ENCODE measurements at places on chromosomes 3 and 15.

- no peak for DNase-seq
These were observed 18.4 kb upstream of the TSEN2 start for GRCh38 chr3:12465836-12466225.

- DNase-seq: no peak
These were observed 762.3 kb upstream of the ARPP21 start for GRCh38 chr3:34876997-34877396.

DNA sequence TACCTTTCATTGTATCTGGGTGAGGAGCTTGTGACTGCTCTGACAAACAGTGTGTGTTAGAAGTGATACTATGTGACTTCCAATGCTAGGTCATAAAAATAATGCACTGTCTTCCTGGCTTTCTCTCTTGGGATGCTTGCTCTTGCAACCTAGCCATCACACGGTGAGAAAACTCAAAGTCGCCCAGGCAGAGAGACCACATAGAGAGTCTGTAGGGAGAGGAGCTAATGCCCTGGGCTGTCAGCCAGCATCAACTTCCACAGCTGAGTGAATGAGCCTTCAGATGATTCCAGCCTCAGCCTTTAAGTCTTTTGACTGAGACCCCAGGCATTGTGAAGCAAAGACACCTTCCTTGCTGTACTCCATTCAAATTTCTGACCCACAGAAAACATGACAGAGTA lies 220.6 kb upstream of the SGO1 start:
- DNase-seq: no peak

GRCh38 chr3:171806200-171807128 lies 3.8 kb downstream of the PLD1 start:
- no peak for DNase-seq

DNA sequence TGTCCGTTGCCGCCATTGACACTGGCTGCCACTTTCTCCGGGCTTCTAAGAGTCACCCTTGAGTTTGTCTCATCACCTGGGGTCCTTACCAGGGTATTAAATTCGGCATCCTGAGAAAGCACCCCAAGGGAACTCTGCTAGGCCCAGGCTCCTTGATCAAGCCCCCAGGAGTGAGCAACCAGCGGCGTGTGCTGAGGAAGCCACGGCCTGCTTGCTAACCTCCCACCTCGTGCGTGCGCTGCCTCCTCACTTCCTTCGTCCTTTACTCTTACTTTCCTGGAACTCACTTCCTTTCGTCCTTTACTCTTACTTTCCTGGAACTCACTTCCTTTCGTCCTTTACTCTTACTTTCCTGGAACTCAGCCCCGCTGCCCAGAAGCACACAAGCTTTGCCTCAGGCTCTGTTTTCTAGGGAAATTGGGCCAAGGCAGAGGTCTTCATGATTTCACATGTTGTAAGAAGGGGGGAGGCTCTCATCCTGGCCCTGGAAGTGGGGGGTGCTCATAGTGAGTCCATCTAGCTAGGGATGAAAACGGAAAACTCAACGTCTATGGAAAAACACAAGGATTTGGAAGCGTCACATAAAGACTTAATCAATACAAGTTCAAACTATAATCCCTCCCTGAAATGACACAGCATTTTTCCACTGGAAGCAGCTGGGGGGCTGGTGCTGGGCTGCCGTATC lies 36.7 kb upstream of the BDH1 start:
- no peak for DNase-seq

GRCh38 chr15:101024706-101025500 lies 105.7 kb downstream of the LRRK1 start:
- no peak for DNase-seq

- DNase-seq: no peak
These were observed 184.6 kb downstream of the GOLGA6L6 start for GRCh38 chr15:20356911-20357480.

DNA sequence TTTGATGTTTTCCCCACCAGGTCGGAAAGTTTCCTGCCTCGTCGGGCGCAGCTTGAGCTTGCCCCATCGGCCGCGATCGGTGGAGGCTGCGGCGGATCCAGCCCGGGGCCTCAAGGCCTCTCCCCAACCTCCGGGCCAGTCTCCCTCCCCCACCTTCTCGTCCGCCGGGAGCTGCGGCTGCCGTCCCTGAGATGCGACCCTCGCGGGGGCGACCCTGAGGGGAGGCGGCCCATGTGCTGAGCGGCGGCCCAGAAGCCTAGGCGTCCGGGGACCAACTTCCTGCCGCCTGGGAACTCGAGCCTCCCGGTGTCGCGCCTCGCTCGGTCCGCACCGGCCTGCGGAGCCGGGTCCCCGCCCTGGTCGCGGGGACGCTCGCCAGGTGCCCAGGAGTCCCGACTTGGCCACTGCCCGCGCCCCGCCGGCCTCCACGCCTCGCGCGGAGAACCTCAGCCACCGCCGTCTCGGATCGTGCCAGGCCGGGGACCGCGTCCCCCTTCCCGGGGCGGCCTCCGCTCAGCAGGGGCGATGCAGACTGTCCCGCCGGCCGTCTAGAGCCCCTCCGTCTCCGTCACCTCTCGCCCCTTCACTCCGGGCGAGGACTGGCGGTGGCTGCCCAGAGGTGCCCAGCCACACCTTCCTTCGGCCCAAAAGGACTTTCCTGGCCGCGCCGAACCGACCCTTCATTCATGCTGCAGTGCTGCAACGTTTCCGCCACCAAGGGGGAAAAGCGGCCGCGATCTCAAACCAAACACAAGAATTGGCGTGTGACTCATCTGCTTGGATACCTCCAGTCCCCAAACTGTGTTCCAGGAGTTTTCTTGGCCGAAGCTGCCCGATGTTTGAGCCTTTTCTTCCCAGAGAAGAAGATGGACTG lies 656 bp downstream of the SLMAP start:
- DNase-seq: no peak

GRCh38 chr3:31189330-31189729 lies 294.9 kb upstream of the GADL1 start:
- DNase-seq: no peak

DNA sequence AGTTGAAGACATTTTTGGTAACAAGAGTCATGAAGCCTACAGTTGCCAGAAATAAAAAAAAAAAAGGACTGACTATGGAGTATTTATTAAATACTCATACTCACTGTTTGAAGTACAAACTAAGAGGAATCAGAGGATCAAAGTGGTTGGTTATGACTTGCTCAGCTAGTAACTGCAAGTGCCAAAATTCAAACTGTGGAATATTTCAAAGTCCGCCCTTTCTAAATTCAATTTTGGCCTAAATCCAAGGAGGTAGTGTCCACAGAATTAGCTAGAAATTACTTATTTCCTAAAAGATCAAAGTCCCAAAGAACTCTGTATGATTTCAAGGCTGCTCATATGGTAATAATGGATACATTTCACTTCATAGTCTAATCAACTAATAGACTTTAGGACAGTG lies 274.5 kb downstream of the ZBTB20 start:
- DNase-seq: no peak

- peak; percentile 23 for DNase-seq
These were observed 75.0 kb upstream of the WNT7A start for GRCh38 chr3:13954741-13955483.

GRCh38 chr3:98697225-98697624 lies 65.9 kb upstream of the ST3GAL6 start:
- DNase-seq: no peak

GRCh38 chr3:192861972-192862371 lies 55.7 kb downstream of the MB21D2 start:
- DNase-seq: no peak

- DNase-seq: no peak
These were observed 68.0 kb upstream of the BOC start for GRCh38 chr3:113143353-113143752.

- peak; percentile 65 for DNase-seq
These were observed 97.8 kb downstream of the SQOR start for GRCh38 chr15:45732662-45733061.

Measured in NCI-H1105 treated with DMSO at 0.1 percent for 48 hours (cell line).